Stomach (tissue), 19 donors: ENCODE measurements at places on chromosomes 1 and 21. TPM values are rescaled to one million over a fixed set of nuclear protein-coding genes. Genes with fewer than 3 reads are reported as not detected.

INTS11 gene
- 192 TPM for total RNA-seq

S100A3 gene
- not detected for total RNA-seq

FAM177B gene
- total RNA-seq, result 21.9 TPM

GRCh38 chr1:197399755-197400521, 131.9 kb downstream of the CRB1 start:
- H3K27ac ChIP-seq, result no peak overlapping the region
- H3K4me1 ChIP-seq, result no peaks in the 10 kb centered on the region
- no peak overlapping the region for H3K4me3 ChIP-seq
- no peaks in the 10 kb centered on the region for H3K27me3 ChIP-seq
- no peak for DNase-seq

DNA sequence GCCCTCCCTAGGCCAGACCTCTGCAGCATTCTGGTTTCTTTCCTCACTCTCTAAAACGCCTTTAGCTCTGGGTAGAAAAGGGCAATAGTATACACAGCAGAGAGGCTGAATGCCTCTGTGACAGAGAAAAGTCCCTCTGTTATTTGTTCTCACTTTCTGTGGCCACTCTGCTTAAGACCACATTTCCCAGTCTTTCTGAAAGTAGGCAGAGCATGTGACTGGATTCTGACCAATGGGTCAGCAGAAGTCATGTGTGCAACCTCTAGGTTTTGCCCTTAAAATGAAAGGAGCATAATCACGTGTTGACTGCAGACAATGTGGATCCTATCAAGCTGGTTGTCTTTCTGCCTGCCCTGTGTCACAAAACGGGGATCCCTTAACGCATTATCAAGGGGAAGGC, 79.7 kb upstream of the MARK1 start:
- no peak overlapping the region for H3K27ac ChIP-seq
- no peak for DNase-seq
- no peaks in the 10 kb centered on the region for H3K4me1 ChIP-seq
- H3K36me3 ChIP-seq, result no peaks in the 10 kb centered on the region
- no peaks in the 10 kb centered on the region for H3K27me3 ChIP-seq

DNA sequence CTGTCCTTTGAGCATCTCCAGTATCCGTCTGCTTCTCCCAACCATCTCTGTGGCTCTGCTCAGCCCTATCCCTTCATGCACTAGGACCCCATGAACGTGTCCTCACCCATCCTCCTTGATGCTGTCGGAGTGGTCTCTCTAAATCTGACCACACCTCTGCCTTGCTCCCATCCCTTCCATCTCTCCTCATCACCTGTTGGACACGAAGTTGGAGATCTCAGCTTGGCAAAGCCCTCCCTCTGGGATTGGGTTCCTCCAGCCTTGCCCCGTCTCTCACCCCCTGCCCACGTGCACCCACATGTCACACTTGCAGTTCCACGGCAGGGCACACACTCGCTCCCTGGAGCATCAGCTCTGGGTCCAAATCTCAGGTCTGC, 135.7 kb downstream of the ACTL8 start:
- no peak for DNase-seq
- no peak overlapping the region for H3K27ac ChIP-seq
- H3K36me3 ChIP-seq, result no peaks in the 10 kb centered on the region

DNA sequence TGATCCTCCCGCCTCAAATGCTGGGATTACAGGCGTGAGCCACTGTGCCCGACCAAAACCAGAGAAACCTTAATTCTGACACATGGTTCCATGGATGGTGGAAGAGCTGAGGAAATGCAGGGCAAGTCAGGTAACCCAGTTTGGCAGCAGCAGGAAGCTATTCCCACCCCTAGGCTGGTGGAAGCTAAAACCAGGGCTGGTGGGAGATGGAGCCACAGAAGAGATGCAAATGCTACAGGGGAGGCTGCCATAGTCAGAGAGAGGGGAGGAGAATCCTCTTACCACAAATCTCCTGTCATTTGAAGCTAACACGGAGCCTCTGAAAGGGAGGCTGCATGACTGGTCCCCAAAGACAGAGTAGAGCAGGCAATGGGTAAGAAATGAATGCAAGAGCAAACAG, 4.1 kb upstream of the CDC42BPA start:
- peak overlapping the region; percentile 62 for H3K27ac ChIP-seq
- no peaks in the 10 kb centered on the region for H3K27me3 ChIP-seq
- no peaks in the 10 kb centered on the region for H3K36me3 ChIP-seq

DNA sequence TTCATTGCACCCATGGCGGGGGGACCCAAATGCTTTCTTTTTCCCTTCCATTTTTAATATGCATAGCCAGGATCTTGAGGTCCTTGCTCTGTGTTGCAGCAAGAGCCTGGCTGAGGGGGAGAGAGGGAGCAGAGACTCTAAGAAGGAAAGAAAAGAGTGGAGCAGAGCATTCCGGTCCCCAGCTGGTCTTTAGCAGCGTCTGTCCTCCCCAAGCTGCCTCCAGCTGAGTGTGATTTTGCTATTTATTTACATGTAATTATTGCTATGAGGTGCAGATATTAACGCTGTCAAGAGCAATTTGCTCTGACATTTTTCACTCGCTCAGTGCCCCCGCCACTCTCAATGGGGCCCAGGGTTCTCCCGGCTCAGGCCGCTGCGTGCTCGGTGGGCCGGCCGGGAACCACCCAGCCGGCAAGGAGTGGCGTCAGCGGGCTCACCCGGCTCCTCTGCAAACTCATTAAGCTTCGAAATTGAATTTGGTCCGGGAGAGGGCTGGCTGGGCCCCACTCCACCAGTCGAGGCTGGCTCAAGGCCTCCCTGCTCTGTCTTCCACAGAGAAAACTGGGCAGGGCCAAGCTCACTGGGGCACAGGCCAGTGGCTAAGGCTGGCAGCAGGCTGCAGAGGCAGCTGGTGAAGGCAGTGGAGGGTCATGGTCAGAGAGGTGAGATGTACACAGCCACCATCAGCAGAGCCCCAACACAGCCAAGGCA, 93.2 kb downstream of the PAX7 start:
- peaks cover 75% of the 10 kb centered on the region for H3K27me3 ChIP-seq
- no peaks in the 10 kb centered on the region for H3K36me3 ChIP-seq
- peak; percentile 71 for DNase-seq

DNA sequence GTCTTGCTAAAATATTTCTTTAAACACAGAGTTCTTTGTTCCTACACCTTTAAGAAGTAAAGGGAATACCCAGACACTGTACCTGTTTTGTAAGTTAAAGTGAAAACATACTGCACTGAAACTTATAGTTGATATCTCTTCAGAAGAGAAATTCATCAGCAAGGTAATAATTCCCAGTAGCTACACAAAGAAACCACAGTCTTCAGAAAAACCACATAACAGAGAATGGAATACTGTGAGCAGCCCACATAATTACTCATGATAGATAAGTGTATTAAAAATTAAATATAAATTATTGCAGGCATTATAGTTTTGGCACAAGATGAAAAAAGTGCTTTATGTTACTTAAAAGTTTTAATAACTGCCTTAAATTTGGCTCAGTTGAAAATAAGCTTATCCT, 276.6 kb downstream of the SETD4 start:
- H3K4me1 ChIP-seq, result no peaks in the 10 kb centered on the region
- H3K4me3 ChIP-seq, result no peak overlapping the region
- H3K27ac ChIP-seq, result no peak overlapping the region
- H3K36me3 ChIP-seq, result no peaks in the 10 kb centered on the region

DNA sequence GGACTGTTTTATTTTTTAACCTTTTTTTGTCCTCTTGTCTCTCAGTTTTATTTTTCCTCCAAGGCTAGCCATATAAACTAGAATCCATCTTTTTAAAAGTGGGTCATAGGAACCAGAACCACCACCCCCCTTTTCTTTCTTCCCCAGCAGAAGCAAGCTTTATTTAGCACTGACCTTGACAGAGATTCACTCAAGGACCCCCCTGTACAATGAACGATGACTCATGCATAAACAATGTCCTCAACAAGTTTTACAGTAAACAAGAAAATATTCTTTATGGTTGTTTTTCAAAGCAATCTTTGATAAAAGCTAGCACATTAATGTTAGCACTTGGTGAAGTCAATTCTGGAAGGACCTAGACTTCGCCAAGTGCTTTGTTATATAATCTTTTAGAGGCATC, 14.1 kb downstream of the PKN2 start:
- peaks cover 10% of the 10 kb centered on the region for H3K36me3 ChIP-seq
- peaks cover 12% of the 10 kb centered on the region for H3K4me1 ChIP-seq
- H3K4me3 ChIP-seq, result no peak overlapping the region
- no peak for DNase-seq

GRCh38 chr1:200415789-200416593, 6.2 kb upstream of the ZNF281 start:
- no peaks in the 10 kb centered on the region for H3K36me3 ChIP-seq
- peaks cover 21% of the 10 kb centered on the region for H3K4me1 ChIP-seq
- no peak overlapping the region for H3K4me3 ChIP-seq
- peak; percentile 82 for DNase-seq

DNA sequence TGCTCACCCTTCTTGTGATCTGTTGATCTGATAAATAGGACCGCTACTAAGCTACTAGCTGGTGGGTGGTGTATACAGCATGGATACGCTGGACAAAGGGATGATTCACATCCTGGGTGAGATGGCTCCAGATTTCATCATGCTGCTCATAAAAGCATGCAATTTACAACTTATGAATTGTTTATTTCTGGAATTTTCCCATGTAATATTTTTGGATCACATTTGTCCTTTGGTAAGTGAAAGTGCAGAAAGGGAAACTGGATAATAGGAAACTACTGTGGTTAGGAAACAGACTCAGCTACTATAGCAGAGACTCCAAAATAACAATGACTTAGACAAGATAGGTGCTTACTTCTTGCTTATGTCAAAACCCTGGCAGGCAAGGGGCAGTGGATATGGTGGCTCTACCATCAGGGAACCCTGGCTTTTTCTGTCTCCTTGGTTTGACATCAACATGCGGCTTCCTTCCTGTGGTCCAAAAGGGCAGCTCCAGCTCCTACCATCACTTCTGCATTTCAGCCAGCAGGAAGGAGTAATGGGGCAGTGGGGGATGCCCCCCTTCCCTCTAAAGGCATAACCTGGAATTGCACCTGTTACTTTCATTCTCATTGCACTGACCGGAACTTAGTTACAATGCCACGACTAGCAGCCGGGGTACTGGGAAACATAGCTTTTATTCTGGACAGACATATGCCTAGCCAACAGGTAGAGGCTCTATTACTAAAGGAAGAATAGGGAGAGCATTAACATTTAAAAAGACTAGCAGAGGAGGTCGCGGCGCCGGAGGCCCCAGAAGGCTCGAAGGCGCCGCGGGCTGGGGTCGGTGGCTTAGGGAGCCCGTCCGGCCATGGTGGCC, 13.8 kb upstream of the AK2 start:
- no peaks in the 10 kb centered on the region for H3K36me3 ChIP-seq
- peaks cover 3% of the 10 kb centered on the region for H3K4me1 ChIP-seq
- no peak overlapping the region for H3K27ac ChIP-seq
- no peak for DNase-seq

DNA sequence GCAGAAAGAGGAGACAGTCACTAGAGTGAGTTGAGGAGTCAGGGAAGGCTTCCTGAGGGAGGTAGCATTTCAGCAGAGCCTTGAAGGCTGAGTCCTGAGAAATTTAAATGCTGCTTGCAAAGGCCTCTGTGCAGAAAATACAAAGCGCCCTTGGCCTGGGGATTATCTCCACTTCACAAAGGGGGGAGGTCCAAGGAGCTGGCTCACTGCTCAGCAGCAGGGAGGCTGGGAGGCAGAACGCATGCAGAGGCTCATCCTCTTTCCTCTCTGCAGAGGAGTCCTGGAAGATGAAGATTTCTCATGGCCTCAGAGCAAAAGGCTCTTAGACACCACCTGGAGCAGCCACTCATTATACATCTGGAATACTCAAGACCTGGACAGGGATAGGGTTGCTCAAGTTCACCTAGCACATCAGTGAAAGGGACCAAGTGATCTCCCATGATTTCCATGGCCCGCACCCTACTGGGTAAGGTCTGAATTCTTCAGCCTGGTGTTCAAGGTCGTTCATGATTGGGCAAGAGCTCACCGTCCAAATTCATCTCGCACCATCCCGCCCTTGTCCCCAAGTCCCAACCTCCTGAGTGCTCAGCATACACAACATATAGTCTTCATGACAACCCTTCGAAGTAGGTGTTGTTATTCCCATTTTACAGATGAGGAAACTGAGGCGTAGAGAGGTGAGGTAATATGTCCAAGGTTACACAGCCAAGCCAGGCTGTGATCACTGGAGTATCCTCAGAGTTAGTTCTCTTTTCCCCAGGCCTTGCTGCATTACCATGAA, 9.0 kb downstream of the SLC1A7 start:
- H3K36me3 ChIP-seq, result no peaks in the 10 kb centered on the region
- no peak overlapping the region for H3K4me3 ChIP-seq
- DNase-seq, result no peak
- H3K4me1 ChIP-seq, result peaks cover 11% of the 10 kb centered on the region

GRCh38 chr1:237281481-237281880, 239.5 kb downstream of the RYR2 start:
- no peak for DNase-seq
- H3K27ac ChIP-seq, result no peak overlapping the region
- H3K36me3 ChIP-seq, result no peaks in the 10 kb centered on the region
- no peaks in the 10 kb centered on the region for H3K27me3 ChIP-seq
- H3K4me1 ChIP-seq, result no peaks in the 10 kb centered on the region

DNA sequence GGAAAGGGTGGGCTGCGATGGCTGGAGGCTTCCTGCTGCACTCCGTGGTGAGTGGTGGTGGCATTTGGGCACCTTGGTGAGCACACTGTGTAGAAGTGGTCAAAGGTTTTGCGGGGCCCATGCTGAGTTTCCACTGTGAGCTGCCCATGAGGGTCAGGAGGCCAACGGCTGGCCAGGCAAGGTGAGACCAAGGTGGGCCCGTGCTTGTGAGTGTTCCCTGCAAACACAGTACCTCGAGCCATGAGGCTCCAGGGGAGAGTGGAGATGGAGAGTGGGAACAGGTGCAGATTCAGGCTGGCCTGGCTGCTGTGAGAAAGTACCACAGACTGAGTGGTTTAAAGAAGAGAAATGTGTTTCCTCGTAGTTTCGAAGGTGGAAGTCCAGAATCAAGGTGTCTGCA, 40.8 kb downstream of the AJAP1 start:
- no peaks in the 10 kb centered on the region for H3K36me3 ChIP-seq
- peaks cover 8% of the 10 kb centered on the region for H3K27me3 ChIP-seq
- H3K4me3 ChIP-seq, result no peak overlapping the region
- no peak overlapping the region for H3K27ac ChIP-seq
- DNase-seq, result no peak
- no peaks in the 10 kb centered on the region for H3K4me1 ChIP-seq

DNA sequence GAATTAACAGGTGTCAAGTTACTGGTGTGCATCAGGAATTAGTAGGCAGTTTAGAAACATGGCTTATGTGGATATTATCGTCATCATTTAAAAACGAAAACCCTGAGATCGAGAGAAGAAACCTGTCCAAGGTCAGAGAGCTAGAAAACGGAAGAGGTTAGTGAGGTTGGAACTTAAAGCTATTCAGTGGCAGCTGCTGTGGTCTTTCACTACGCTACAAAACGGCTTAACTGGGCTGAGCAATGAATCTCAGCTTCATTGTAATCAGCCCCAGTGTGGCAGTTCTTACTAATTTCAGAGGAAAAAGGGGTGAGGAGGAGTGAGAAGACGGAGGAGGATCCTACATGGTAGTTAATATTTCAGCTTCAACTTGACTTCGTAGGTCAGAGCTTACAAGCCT, 77.9 kb downstream of the DAB1 start:
- no peak overlapping the region for H3K27ac ChIP-seq
- H3K36me3 ChIP-seq, result no peaks in the 10 kb centered on the region
- no peaks in the 10 kb centered on the region for H3K27me3 ChIP-seq
- no peak for DNase-seq
- no peak overlapping the region for H3K4me3 ChIP-seq
